ENCODE measurements at places on chromosomes 1 and 21.
A peak's percentile ranks its signal among the peaks of the same experiment; 100 is the strongest.

GRCh38 chr1:174976436-174977108 is 23.2 kb upstream of the CACYBP start:
- no peak for DNase-seq

DNA sequence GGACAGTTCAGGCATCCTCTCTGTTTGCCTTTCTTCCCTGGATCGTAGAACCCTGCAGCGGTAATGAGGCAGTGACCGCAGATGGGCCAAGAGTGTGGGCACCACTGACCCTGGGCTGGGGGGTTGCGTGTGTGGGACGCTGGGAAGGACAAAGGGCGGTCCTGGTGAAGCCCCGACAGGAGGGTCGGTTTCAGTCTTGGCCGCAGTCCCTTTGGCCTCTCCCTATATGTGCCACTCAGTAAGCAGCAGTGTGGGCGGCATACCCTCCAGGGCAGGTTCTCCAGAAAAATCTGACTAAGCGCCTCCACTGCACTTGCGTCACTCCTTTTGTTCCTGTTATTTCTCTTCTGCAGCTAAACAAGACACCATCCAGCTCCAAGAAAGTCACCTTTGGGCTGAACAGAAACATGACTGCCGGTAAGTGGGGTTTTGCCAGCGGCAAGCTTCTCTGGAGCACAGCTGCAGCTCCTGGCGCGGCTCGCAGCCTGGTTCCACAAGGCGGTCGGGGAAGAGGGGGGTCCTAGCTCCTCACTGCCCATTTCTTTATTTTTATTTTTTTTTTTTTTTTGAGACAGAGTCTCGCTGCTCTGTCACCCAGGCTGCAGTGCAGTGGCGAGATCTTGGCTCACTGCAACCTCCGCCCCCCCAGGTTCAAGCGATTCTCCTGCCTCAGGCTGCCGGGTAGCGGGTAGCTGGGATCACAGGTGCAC is 27.7 kb upstream of the PDXK start:
- no peak for DNase-seq

GRCh38 chr1:167362638-167363037 is 142.0 kb downstream of the POU2F1 start:
- DNase-seq: no peak

DNA sequence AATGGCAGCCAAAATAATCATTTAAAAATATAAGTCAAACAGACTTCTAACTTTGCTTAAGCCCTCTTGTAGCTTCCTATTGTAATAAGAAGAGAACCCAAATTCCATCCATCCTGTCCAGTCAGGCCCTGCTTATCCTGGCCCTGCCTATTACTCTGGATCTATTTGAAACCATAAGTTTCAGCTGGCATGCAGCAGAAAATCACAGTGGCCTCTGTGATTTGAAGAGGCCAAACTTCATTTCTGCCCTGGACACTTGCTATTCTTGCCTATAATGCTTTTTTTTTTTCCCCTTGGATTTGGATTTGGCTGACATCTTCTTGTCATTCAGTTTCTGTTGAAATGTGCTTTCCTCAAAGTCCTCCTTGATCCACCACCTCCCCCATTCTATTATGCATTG is 642.8 kb downstream of the USP25 start:
- DNase-seq: no peak

DNA sequence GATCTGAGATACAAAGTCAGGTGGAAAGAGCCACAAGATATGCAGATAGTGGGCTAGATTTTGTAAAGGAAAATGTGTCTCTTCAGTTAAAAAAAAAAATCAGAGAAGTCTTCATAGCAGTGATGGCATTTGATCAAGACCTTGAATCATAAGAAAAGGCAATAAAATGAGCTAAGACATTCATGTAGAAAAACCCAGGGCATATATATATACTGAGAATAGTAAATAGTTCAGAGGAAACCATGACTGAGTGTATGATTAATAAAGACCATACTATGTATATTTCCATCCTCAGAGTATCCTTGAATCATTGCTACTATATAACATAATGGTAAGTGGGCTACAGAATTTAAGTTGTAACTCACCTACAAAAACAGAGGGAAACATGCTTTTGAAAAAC is 321.7 kb upstream of the NR5A2 start:
- no peak for DNase-seq

GRCh38 chr1:155038602-155039307 is 5.1 kb downstream of the DCST1 start:
- DNase-seq: no peak

DNA sequence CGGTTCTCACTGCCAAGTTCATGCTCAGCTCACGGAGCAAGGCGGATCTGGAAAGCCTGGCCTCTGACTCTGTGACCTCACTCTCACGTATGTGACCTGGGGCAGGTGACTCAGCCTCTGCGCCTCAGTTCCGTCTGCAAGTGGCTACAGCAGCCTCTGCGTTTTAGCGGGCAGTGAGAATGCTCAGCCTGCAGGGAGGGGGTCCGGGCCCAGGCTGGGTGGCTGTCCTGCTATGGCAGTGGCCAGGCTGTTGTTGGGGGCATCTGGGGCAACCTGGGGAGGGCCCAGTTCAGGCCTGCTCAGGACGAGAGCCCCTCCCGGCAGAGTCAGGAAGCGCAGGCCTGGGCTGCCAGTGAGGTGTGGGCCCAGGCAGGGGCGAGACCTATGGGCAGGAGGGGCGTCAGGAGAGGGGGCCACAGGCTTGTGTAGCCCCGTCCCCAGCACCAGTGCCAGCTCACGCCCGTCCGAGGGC is 27.9 kb downstream of the ARHGEF16 start:
- peak; percentile 16 for DNase-seq

DNA sequence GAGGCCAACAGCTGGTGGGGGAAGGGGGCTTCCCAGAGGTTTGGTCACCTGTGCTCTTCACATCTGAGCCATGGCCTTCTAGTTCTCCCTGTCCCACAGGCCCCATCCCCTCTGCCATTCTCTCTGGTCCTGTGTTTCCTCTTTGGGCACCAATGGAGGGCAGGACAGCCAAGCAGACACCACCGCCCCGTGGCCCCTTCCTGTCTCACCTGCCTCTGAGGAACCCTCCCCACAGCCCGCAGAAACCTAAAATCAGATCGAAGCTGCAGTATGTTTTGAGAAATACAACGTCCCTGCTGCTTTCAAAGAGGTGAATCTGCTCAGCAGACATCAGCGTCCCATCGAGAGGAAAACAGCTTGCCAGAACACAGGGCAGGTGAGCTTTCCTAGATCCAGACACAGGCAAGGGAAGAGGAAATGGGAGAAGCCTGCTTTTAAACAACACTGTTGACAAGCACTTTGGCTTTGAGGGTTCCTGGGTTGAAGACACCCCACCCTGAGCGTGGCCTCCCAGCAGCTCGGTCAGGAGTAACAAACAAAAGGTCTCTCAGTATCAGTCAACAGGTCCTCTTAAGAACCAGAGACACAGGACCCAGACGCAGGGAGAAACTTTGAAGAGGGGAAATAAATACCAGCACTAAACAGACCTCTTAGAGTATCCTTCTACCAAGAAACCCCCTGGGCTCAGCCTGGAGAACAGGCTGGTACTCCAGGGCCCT is 2.3 kb downstream of the PANK4 start:
- DNase-seq: no peak

DNA sequence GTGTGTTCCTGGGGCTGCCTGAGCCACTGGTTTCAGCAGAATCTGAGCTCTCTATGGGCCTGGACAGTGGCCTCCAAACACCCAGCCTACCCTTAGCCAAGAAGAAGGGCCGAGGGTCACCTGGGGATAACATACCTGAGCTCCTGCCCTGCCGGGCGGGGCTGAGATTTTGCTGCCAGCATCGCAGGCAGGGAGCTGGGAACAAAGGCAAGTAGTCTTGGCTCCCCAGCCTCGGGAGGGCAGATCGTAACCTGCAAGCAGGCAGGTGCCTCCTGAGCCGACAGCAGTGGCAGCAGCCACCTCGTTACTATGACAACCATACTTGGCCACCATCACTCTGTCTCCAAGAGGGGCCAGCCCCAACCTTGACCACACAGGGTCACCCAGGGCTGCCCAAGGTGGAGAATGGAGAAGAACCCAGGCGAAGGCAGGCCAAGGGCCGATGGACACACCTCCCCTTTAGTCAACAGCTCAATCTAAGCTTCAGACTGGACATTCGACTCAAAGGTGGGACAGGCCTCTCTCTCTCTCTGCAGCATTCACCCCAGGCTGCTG is 54.6 kb downstream of the TOMM20 start:
- DNase-seq: no peak

- DNase-seq: no peak
Observed at GRCh38 chr1:114063544-114063943, 84.3 kb downstream of the OLFML3 start.

- DNase-seq: no peak
Observed at GRCh38 chr1:233211595-233211994, 83.9 kb downstream of the PCNX2 start.

DNA sequence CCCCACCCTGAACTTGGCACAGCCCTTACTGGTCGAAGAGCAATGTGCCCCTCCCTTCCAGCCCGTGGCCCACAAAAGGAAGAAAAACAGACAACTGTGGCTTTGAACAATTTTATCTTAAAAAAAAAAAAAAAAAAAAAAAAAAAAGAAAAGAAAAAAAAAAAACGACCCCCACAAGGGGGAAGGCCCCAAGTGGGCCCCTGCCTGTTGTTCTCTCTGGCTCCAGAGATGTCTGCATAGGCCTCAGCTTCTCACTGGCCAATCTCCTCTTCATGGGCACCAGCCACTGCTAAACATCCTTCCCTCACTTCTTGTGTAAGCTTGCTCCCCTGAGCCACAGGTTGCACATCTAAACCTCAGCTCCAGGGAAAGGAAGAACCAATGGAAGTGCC is 386 bp upstream of the TSTD1 start:
- DNase-seq: no peak

DNA sequence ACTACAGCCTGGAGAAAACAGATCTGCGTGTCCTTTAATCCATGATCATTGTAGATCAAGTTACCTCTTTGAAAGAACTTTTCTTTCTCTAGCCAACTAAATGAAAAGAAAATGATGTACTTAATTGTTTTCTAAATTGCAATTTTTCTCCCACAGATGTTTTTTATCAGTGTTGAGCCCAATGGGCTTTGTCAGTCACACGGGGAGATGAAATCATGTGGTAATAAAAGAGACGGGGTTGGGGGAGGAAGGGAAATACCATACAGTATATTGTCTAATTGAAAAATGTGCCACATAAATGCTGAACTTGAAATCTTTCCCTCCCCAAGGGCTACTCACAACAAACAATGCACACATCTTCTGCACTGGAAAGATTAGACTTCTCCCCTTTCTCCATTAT is 58.4 kb downstream of the NTMT2 start:
- no peak for DNase-seq

DNA sequence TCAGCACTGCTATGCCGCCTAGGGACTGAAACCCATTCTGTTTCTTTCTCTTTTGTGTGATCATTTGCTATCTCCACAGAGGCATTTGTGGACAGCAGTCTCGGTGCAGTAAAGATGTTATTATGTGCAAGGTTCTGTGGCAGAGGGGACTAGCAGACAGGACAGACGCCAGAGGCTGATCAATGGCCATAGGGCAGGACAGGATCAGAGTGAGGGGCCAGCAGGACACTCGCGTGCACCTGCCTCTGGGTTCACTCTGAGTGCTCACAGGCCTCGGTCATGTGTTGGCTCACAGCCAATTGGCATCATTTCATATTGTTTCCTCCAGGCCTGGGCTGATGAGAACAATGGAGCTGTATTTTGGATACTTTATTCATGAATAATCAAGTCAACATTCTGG is 212.6 kb downstream of the TGFB2 start:
- no peak for DNase-seq

DNA sequence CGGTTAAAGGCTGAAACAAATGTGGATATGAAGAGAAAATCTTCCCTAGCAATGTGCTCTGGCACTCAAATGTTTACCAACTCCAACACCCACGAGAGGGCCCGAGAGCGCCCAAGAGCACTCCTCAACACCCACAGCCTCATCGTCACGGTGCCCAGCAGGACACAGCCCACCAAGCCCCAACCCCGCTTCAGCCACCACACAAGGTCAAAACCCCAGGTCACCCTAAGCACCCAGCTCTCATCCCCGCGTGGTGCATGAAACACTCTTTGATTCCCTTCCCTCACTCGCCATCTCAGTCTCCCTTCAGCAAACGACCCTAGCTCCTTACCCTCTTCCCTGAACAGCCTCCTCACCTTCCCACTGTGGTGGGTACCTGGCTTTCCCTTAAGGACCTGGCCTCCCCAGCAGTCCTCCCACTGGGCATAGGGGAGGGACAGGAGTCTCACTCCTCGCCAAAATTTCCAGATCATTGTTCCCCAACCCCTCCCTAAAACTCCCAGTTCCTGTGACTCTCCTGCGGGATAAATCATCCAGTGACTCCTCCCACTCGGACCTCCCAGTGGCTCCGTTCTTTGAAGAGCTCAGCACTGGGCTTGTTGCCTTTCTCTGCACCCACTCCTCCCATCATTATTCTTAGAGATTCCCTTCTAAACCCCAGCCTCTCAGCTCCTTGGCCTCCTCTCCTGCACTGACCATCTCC is 170.4 kb upstream of the SYT6 start:
- no peak for DNase-seq

DNA sequence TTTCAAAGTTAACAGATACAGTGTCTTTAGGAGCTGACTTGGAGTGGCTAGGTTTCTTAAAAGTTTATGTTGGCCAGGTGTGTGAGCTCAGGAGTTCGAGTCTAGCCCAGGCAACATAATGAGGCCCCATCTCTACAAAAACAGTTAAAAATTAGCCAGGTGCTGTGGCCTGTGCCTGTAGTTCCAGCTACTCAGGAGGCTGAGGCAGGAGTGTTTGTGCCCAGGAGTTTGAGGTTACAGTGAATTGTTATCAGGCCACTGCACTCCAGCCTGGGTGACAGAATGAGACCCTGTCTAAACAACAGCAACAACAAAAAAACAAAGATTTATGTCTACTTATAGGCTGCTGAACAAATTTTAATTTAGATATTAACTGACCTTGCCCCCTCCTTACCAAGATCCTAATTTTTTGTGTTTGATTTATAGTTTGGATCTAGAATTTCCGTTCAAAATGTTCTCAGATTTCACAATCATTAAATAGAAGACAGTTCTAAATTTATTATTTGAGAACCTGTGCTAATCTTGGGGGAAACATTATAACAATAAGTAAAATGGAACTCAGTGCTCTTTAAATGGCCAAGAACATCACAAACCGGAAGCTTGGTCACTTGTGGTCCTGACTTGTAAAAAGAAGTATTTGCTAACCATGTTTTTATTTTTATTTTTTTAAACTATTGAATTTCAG is 67.8 kb downstream of the POU2F1 start:
- no peak for DNase-seq

GRCh38 chr1:59366346-59366745 is 69.5 kb downstream of the FGGY start:
- DNase-seq: no peak

DNA sequence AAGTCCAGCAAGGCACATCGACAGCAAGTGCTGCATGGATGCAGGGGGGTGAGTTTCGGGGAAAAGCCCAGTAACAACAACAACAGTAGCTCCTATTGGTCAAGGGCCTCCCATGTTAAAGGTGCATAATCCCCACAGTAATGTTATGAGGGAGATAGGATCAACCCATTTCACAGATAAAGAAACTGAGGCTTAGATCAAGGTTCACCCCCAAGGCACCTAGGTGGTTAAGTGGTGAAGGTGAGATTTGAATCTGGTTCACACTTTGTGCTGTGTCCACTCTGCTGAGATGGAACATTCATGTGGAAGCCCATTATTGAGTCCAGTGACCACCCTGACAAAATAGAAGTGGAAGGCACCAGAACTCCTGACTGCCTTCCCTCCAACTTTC is 24.9 kb downstream of the PHGDH start:
- DNase-seq: no peak

GRCh38 chr1:180444522-180444921 is 57.9 kb downstream of the ACBD6 start:
- DNase-seq: no peak

All from NK-92 treated with Interleukin-12 subunit alpha and Interleukin-12 subunit beta, amount 100 ng/mL, for 24 hours (cell line).